ENCODE measurements at places on chromosomes 4 and X. TPM values are rescaled to one million over a fixed set of nuclear protein-coding genes. Genes with fewer than 3 reads are reported as not detected.

Gene STPG2
- not detected for total RNA-seq

Gene LONRF3
- total RNA-seq, result 0.40 TPM

Gene SPANXA1
- not detected for total RNA-seq

Gene RIBC1
- 0.61 TPM for total RNA-seq

Gene TGIF2LX
- not detected for total RNA-seq

Gene CORIN
- not detected for total RNA-seq

Gene SASH3
- 248 TPM for total RNA-seq

Gene VCX3B
- total RNA-seq, result not detected

Gene ZFYVE28
- 12.5 TPM for total RNA-seq

All from activated CD8-positive, alpha-beta memory T cell treated with anti-CD3 and anti-CD28 coated beads, Interleukin-2, amount 10 ng/mL, durations not matched to agents 7 days and 5 days (primary cell).